GM10248 (cell line): ENCODE measurements at places on chromosomes 11 and 22.

DNA sequence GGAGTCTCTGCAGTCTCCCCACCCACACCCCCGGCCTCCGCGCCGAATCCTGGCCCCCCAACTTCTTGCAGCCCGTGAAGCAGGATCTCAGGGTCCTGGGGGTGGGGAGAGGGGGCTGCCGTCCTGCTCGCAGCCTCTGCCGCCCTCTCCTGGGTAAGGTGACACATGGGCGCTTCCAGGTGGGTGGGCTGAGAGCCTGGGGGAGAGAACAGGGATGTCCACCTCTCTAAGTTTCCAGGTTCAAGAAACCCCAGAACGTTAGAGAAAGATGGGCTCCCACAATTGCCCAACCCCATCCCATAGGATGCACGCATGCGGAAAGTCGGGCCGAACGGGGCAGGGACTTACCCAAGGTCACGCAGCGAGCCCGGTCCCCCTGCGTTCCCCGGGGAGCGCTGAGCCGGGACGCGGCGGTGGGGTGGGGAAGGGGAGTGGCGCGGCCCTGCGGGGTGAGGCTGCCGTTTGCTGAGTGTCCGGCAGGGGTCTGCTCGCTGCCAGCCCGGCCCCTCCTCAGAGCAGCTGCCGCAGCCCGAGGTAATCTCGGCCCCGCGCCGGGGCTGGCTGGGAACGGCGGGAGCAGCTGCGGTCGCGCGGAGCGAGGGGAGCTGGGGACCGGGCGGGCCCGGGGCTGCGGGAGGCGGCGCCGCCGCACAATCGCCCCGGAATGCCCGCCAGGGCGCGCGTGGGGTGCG is 705 bp upstream of the CAPN1 start:
- DNase-seq: peak; percentile 78

DNA sequence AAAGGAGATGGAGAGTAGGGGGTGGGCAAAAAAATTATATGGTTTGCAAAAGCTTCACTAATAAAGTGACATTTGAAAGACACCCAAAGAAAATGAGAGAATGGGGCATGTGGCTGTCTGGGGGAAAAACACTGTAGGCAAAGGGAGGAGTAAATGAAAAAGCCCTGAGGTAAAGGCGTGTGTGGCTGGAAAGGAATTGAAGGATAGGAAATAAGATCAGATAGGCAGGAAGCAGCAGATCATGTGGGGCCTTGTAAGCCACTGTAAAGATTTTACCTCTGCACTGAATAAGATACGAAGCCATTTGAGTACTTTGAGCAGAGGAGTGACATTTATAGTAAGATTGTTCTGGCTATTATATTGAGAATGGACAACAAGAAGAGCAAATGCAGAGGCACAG is 49.8 kb upstream of the FDX1 start:
- DNase-seq: no peak

DNA sequence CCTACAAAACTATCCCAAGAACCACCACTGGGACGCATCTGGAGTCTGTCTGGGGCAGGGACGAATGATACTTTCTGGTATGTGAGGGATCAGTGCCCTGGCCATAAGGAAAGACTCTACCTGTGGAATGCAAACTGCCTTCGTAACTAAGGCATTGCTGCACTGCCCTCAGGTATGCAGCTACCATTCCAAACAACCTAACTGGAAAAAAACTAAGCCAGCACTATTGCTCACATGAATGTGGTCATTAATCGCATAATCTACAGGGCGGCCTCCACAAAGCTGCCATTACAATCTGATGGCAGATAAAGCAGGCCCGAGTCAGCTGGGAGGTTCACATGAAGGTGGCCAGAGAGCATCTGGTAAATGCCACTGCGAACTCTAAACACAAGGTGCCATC is 3.9 kb downstream of the PACSIN2 start:
- DNase-seq: no peak

DNA sequence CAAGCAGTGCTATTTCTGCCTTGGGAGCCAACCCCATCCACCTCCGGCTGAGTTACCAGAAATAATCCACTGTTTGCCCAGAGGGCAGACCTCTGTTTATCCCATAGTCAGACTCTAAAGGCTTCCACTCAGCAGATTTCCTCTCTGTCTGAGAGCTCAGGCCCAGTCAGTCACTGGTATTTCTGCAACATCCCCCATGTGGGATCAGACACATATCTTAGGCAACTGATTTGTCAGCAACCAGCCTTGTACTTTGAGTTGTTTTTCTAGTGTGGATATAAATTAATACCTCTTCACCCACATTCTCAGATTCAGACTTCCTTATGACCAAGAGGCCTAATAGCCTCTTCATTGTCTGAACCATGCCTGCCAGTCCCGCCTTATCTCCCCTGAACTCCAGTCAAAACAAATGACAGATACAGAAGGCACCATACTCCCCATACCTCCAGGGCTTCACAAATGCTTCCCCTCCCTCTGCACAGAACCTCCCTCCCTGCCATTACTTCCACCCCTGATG is 193.6 kb downstream of the FAM76B start:
- DNase-seq: no peak

- no peak for DNase-seq
Measured at GRCh38 chr11:117314840-117315239, 1.2 kb downstream of the BACE1 start.

GRCh38 chr11:13343067-13343466 is 65.5 kb downstream of the BMAL1 start:
- peak; percentile 45 for DNase-seq

DNA sequence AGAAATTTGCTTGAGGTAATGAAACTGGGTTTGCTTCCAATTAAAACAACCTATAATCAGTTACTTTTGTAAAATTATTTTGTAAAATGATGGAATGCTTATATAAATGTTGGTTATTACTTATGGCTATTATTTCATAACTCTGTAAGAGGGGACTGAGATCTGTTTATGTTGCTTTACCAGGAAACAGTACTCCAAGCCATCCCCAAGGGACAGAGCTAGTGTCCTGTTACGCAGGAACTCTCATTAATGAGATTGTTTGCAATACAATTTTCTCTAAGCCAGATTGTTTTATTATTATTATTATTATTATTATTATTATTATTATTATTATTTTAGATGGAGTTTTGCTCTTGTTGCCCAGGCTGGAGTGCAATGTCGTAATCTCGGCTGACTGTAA is 2.3 kb upstream of the NOX4 start:
- DNase-seq: no peak

DNA sequence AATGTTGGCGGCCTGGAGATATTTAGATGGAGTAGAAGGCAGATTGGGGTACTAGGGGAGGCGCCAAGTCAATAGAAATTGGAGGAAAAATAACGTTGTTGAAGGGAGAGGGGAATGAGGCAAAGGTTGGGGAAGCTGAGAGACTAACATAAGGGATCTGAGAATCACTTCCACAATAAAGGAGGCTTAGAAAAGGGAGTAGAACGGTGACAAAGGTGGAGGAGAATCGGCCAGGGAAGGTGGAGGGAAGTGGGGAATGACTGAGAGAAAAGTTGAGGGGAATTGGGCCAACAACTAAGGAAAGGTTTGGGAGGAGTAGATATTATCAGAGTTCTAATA is 510 bp downstream of the PPME1 start:
- DNase-seq: no peak

DNA sequence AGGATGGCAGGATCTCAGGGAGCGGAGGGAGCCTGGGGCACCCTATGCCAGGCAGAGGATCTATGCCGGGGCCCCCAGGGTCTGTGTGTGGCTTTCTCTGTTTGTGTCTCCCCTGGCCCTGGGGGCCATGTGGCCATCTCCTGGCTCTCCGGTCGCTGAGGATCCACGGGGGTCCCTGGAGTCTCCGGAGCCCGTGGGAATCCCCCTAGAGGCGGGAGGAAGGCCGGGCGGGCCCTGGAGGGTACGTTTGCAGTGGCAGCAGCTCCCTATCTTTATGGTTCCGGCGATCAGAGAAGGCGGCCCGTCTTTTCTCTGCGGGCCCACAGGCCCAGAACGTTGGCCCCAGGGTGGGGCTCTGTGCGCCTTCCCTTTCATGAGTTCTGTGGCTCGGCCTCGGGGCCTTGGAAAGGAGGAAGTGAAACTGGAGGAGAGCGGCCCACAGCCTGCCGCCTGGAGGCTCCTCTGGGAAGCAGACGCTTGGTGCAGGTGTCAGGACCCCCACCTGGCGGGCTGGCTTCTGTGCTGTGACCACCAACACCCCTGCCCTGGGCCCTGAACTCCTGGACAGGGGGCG is 82.1 kb downstream of the KCNQ1 start:
- DNase-seq: peak; percentile 78

DNA sequence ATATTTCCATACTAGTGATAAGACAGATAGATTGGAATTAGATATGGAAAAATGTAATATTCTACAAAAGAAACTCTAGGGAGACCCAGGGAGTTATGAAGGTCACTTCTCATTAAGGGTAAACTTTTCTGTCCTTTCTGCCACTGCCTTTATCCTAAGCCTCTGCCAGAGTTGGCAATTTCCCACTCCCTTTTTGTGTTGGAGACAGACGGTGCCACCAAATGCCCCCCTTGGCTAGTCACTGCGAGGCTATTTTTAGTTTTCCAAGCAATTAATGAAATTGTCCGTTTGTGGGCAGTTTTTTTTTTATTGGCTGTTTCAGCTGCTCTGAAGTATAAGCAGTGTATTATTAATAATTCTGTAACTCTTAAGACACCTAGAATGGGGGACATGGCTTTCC is 67.6 kb upstream of the TENM4 start:
- DNase-seq: no peak

GRCh38 chr11:61650781-61651571 is 29.2 kb upstream of the DAGLA start:
- no peak for DNase-seq

DNA sequence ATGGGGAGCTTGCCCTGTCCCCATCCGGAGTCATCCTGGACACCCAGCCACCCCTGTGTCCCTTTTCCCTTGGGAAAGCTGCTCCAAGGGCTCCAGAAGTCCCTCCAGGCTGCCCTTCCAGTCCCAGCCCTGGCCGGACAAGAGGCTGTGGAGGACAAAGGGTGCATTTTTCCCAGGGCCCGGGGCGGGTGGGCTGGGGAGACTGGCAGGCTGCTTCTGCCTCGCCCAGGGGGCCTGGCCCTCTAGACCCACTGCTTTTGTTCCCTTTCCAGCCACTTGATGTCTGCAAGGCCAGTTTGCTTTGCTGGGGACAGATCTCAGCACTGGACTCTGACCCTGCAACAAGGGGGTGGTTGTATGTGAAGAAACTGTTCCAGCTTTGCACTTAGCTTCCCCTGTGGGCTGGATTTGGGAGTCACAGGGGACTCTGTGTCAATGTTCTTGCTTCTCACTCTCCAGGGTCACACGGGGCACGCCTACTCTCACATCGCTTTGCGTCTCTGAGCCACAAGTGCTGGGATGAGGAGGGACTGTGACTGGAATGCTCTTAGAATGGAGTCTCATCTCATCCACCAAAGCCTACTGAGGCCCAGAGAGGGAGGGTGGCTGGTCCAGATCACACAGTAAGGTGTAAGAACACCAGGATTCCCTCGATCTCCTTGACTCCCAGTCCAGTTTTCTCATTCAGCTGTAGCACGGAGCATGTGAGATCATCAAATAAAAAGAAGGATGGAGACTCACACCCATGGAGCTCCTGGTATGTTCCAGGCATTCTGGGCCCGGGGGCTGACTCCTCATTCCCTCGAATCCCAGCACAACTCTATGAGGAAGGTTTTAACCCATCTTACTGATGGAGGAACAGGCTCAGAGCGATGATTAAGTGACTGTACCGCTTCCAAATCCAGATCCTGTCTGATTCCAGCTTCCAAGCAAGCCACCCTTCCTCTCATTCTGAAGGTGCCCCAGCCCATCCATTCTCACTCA is 59.9 kb downstream of the FBXO7 start:
- DNase-seq: no peak

DNA sequence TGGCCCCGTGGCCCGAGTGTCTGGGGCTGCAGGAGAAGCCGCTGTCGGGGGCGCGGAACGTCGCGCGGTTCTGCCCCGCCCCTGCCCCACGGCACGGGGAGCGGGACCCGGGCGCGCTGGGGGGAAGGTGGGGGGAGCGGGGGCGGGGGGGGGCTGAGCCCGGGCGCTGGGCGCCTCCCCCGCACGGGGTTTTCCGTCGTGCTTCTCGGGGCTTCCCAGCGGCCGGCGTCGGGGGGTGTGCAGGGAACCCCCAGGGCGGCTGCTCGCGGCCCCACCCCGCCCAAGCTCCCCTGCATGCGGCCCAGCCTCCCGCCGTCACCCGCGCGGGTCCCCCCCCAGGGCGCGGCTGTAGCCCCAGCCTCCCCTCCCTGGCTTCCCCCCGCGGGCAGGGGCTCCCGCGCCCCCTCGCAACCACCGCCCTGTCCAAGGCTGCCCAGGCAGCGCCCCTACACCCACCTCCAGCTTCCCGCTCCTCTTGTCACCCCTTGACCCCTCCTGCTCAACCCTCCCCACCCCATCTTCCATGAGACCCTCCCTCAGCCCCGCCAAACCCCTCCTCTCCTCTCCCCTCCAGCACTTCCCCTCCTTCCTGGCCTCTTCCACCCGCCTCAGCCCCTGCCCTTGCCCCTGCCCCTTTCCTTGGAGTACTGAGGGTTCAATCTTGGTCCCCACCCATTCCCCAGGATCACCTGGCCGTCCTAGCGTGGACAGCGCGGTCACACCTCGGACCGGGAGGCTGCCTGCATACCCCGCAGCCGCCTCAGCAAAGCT is 1.7 kb downstream of the IL17REL start:
- DNase-seq: peak; percentile 82

GRCh38 chr11:2517016-2517385 is 72.2 kb downstream of the KCNQ1 start:
- DNase-seq: no peak

DNA sequence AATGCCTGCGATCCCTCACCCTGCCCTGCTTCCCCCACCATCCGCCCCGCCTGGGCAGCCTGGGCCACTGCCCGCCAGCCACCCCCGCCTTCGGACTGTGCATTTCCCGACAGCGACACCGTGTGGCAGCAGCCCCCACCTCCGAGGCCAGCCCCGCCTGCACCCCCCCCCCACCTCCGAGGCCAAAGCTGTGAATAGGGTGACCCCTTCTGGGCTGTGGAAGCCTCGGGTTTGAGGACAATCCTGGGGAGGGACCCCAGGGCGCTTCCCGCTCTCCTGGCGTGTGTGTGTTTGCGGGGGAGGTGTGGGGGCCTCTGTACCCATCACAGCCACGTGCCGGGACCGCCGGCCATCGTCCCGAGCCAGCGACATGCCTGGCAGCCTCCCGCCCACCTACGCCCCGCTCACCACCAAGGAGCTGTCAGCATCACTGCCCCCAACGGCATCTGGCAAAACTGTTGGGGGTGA is 33.8 kb upstream of the PPARA start:
- DNase-seq: peak; percentile 96

DNA sequence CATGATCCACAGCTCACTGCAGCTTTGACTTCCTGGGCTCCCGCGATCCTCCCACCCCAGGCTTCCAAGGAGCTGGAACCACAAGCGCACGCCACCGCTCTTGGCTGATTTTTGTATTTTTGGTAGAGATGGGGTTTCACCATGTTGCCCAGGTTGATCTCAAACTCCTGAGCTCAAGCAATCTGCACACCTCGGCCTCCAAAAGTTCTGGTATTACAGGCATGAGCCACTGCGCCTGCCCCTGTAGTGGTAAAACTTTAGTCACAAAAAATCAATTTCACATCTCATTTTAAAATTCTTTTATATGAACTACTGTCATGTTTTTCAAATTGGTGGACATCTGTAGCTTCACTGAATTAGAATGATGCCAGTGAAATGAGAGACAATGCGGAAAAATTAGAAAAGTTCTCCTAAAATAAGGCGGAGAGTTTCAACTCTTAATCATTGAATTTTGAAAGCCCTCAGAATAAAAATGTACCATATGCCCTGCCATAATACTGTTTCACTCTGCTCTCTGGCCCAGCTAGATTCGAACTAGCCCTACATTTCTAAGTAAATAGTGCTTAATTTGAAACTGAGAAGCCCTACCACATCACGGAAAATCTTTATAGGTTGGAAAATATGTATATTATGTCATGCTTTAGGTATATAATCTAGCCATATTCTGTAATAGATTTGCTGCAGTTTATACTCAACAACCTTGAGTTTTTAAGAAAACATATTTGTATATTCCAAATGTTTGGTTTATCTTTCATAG is 78.7 kb downstream of the HORMAD2 start:
- no peak for DNase-seq
